Osteoblast (primary cell): ENCODE measurements at places on chromosomes 3 and 15. TPM values are rescaled to one million over a fixed set of nuclear protein-coding genes. Genes with fewer than 3 reads are reported as not detected.

Gene STAB1
- 0.59 and 1.1 TPM in 2 replicates for total RNA-seq

Gene FANCD2
- total RNA-seq = 3.2 and 6.2 TPM in 2 replicates

Gene LTF
- 0.59 and 0.72 TPM in 2 replicates for total RNA-seq

DNA sequence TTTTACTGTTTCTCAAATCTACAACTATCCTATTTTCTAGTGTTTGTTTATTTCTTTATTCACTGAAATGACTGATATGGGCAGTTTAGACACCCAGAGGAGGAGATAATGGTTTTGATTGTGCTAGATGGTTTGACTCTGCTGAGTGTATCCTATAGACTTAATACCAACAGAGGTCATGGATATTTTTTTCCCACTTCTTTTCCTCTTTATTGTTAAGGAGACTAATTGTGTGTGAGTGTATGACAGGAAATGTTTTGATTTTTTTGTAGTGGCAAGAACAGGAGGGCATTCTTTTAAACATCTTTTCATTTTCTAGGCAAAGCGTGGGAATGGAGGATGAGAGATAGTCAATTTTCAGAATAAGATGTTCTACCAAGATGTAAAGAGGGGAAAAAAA, 223.5 kb downstream of the CHST2 start:
- no peak for DNase-seq
- peaks cover 2% of the 10 kb centered on the region for H3K27me3 ChIP-seq

DNA sequence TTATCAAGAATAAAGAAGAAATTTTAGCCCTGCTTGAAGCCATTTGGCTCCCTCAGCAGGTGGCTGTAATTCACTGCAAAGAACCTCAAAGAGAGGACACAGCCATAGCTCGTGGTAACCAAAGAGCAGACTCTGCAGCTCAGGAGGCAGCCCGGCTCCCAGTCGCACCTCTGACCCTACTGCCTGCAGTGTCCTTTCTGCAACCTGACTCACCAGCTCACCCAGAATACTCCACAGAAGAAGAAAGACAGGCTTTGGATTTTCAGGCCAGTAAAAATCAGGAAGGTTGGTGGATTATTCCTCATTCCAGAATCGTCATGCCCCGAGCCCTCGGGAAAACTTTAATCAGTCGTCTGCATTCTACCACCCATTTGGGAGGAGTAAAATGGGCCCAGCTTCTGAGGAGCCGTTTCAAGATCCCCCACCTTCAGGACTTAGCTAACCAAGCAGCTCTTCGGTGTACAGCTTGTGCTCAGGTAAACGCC, 38.6 kb downstream of the ZBTB11 start:
- H3K36me3 ChIP-seq = no peaks in the 10 kb centered on the region
- H3K4me1 ChIP-seq = peaks cover 4% of the 10 kb centered on the region
- H3K27ac ChIP-seq = no peak overlapping the region
- DNase-seq = peak; percentile 51
- H3K4me3 ChIP-seq = no peak overlapping the region

DNA sequence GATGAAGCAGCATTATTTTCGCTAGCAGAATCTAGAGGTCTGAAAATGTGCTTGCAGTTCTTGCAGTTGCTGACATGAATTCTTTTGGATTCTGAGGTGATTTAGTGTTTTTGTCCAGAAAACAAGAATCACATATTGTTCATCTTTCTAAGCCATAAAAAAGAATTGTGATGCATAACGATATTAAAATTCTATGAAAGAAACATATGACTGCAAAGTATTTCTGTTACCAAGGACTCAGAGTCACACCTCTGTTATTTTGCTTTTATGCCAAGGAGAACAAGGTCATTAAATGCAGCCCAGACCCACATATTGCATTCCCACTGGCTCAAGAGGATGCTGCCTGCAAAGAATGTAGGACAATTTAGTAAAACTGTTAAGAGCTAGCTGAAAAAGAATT, 299.8 kb upstream of the GPR149 start:
- no peak for DNase-seq
- no peak overlapping the region for H3K4me3 ChIP-seq
- H3K4me1 ChIP-seq = no peaks in the 10 kb centered on the region
- H3K36me3 ChIP-seq = no peaks in the 10 kb centered on the region

DNA sequence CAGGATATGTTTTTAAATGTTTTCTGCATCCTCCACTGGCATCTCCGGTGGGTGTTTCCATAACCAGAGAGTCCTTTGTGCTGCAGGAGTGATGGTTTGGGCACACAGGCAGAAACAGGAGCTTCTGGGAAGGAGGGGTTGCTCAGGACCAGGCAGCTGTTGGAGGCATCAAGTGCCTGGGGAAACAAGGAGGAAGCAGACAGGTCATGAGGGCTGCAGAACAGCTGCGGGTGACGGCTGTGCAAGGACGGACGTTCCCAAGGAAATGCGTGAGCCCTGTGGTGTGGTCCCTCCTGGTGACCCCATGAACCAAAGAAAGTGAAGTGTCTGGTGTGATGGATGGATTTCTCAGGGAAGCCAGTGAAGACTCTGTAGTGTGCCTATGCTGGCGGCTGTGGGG, 61.2 kb upstream of the TNFAIP8L3 start:
- no peak overlapping the region for H3K4me3 ChIP-seq
- no peaks in the 10 kb centered on the region for H3K4me1 ChIP-seq
- H3K27me3 ChIP-seq = no peaks in the 10 kb centered on the region
- no peak for DNase-seq
- no peaks in the 10 kb centered on the region for H3K36me3 ChIP-seq

DNA sequence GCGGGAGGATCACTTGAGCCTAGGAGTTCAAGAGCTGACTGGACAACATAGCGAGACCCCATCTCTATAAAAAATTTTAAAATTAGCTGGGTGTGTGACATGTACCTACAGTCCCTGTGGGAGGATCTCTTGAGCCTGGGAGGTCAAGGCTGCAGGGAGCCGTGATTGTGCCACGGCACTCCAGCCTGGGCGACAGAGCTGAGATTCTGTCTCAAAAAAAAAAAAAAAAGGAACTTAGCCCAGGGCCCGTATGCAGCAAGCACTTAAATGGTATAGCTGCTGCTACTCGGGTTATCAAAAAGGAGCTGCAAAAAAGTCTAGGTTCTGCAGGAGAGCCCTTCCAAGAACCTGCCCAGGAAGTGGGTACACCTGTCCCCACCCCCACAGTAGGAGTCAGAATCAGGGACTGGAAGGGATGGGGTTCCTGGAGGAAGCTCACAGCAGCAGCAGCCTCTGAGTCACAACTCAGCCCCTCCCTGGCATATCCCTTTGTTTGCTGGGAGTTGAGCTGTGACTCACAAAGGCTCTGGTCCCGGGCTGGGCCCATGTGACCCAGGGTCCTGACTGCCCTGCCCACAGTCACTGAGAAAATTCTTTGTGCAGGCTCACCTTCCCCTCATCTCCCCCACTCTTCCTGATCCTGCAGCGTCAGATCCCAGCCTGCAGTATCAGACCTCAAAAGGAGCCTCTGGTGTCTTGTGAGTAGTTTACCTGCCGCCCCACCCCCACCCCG, at the start of gene SPATA12:
TSS of gene SPATA12 (plus strand) at position 576 of the 733 bp plus-strand sequence. CDS start 13,031 bp downstream, outside the sequence.
- H3K4me3 ChIP-seq = no peak within 1 kb of the TSS
- no peaks in the 10 kb centered on the region for H3K27me3 ChIP-seq
- H3K4me1 ChIP-seq = peaks cover 10% of the 10 kb centered on the region
- no peak within 1 kb of the TSS for H3K27ac ChIP-seq

- H3K27me3 ChIP-seq = peaks cover 8% of the 10 kb centered on the region
- no peaks in the 10 kb centered on the region for H3K36me3 ChIP-seq
- no peak overlapping the region for H3K27ac ChIP-seq
- H3K4me3 ChIP-seq = no peak overlapping the region
These were observed 45.9 kb downstream of the CGNL1 start for GRCh38 chr15:57422113-57422754.

- H3K4me1 ChIP-seq = peaks cover 13% of the 10 kb centered on the region
- H3K36me3 ChIP-seq = peaks cover 7% of the 10 kb centered on the region
- no peaks in the 10 kb centered on the region for H3K27me3 ChIP-seq
- H3K4me3 ChIP-seq = peak overlapping the region; percentile 99
- DNase-seq = peak; percentile 80
These were observed 662 bp downstream of the UBL7 start for GRCh38 chr15:74460298-74460697.
